Fibroblast of skin of abdomen (primary cell): ENCODE measurements at places on chromosomes 7 and 10.

- no peak for DNase-seq
Measured at GRCh38 chr7:68613897-68614296, 984.4 kb upstream of the AUTS2 start.

- no peak for DNase-seq
Measured at GRCh38 chr7:36904101-36904500, 179.8 kb upstream of the AOAH start.

DNA sequence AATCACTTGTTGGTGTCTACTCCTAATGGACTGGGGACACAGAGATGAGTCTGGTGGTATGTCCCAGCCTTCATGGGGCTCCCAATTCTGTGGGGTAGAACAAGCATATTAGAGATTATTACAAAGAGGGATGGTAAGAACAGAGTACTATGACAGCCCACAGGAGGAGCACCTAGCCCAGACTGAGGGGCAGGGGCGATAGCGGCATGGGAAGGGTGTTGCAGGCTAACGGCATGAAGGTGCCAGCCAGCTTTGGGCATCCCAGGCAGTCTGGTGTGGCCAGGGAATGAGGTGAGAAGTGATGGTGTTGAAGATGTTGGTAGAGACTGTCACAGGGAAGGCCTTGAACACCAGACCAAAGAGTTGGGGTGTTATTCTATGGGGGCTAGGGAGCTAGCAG, 280.0 kb downstream of the RPS24 start:
- DNase-seq = no peak

DNA sequence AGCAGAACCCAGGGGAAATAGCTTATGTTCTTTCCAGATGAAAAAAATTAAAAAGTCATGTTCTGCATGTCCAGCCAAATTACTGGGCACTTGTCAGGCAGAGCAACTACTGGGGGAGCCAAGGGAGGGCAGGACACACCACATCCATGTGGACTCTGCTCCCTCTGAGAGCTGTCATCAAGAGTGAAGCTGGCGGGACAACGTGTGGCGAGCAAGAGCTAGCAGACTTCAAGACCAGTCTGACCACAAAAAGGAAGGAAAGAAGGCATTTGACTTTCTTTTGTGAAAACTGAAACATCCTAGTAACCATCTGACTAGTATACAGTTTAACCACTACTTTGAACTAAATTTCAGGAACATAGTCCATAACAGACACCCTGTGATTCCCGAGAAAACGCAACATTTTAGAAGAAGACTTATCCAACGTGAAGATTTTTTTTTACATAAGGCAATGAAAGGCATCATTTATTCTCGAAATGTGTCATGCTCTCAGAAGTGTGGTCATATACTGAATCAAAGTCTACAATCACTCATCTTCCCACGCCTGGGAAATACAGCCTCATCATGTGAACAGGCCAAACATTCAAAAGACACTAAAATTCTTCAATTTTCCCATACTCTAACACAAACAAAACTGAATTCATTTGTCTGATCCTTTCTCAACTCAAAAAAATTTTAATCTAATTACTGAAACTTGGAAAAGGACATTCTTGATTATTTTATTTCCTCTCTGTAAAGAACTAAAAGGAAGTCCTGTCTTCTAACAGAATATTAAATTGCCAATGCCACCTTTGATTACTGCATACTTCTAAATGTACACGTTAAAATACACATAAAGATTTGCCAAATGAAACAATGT, 15.5 kb downstream of the CYTH3 start:
- peak; percentile 68 for DNase-seq

- DNase-seq = peak; percentile 86
Measured at GRCh38 chr7:100745184-100745583, 11.8 kb downstream of the ZAN start.

DNA sequence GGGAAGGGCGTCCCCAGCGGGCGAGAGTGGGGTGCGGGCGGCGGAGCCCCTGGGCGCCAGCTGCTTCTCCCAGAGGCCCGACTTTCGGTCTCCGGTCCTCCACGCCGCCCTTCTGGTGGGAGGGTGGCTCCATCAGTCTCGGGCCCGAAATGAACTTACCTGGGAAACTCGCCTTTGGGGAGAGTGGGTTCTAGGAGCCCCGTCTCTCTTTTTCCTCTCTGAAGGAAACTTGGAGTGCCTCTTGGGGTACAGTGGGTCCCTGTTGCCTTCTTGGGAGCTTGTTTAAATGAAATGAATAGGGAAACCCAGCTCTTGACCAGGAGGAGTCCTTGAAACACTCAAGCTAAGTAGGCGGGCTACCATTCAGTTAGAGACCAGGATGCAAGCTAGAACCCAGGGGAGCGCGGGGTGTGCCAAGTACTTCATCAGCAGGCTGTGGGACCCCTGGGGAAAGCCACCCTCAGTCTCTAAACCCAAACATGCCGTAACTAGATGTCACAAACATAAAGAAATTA, 1.3 kb downstream of the SLC26A4 start:
- no peak for DNase-seq
